ENCODE measurements at places on chromosomes 16 and 17.

DNA sequence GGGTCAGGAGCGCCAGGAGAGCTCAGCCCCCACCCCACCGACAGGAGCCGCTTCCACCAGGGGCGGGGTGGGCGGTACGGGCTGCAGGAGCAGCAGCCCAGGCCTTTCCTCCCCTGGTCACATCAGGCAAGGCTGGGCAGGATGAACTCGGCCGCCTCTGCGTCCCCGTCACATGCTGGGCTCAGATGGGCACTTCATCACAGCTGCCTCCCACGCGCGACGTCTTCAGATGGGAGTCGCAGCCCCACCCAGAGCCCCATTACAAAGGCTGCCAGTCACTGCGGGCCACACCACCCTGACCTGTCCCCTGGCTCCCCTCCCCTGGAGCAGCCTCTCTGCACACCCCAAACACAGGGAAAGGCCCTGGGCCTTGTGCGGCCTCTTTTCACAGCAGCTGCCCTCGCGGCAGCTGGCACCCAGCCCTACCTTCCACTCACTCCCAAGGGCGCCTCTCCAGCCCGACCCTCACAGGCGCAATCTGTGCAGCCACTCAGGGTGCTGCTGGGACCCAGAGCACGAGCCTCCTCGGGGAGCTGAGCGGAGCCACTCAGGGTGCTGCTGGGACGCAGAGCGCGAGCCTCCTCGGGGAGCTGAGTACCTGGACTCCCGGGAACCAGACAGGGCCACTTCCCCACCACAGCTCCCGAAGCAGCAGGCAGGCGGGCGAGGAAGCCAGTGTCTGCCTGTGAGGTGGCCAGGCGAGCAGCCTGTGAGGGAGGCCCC, 4.7 kb downstream of the ZNF598 start:
- DNase-seq = no peak

GRCh38 chr16:3175157-3176093, 12.6 kb upstream of the OR1F1 start:
- DNase-seq = no peak

DNA sequence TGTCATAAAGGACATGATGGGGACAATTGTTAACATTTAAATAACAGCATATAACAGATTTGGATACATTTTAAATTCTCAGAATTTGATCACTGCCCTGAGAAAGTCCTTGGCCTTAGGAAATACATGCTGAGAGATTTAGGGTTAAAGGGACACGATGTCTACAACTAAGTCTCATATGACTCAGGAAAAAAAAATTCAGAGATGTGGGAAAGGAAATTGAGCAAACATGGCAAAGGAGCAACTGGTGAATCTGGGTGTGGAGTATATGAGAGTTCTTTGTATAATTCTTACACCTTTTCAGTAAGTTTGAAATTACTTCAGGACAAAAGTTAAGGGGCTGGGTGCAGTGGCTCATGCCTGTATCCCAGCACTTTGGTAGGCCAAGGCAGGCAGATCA, 18.2 kb downstream of the MPP3 start:
- DNase-seq = no peak

- DNase-seq = no peak
Measured at GRCh38 chr16:77069929-77070328, 121.1 kb upstream of the MON1B start.

DNA sequence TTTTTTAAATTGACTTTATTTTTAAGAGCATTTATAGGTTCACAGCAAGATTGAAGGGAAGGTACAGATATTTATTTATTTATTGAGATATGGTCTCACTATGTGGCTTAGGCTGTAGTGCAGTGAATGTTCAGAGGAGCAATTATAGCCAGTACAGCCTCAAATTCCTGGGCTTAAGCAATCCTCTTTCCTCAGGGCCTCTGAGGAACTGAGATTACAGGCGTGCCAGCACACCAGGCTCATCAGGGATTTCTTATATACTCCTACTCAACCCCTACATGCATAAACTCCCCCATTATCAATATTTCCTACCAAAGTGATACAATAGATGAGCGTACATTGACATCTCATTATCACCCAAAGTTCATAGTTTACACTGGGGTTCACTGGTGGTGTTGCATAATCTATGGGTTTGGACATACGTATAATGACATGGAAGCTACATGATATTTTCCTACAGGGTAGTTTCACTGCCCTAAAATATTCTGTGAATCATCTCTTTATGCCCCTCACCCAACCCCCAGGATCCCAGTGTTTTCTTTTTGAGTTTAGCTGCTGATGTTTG, 33.5 kb downstream of the HS3ST3B1 start:
- no peak for DNase-seq

DNA sequence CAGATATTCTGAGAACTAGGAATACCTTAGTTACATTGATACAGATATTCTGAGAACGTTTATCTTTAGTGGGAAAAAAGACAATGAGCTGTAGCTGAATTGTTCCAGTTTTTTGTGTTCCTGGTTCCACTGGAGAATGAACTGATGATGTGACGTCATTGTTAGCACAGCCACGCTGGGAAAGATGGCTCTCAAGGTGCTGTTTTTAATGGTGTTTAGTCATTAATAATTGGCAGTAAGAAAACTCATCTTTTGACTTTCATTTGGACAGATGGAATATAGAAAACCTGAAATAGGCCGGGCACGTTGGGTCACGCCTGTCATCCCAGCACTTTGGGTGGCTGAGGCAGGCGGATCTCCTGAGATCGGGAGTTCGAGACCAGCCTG, 10.4 kb downstream of the FOXK2 start:
- DNase-seq = no peak

GRCh38 chr17:73562896-73563295, 81.3 kb downstream of the SDK2 start:
- no peak for DNase-seq

GRCh38 chr17:1089915-1090314, 89.9 kb downstream of the ABR start:
- DNase-seq = no peak

GRCh38 chr17:77604301-77604972, 354.1 kb upstream of the TNRC6C start:
- DNase-seq = no peak

GRCh38 chr17:17170346-17170985, 35.7 kb downstream of the PLD6 start:
- DNase-seq = no peak

- DNase-seq = peak; percentile 92
Measured at GRCh38 chr17:7023576-7024401, 939 bp downstream of the BCL6B start.

- DNase-seq = no peak
Measured at GRCh38 chr16:66457888-66458287, 30.8 kb downstream of the BEAN1 start.

GRCh38 chr16:81618187-81618586, 160.9 kb upstream of the PLCG2 start:
- DNase-seq = no peak

GRCh38 chr17:10243883-10244844, 45.8 kb upstream of the GAS7 start:
- no peak for DNase-seq

- DNase-seq = no peak
Measured at GRCh38 chr17:68870161-68870826, 84.9 kb downstream of the ABCA8 start.

DNA sequence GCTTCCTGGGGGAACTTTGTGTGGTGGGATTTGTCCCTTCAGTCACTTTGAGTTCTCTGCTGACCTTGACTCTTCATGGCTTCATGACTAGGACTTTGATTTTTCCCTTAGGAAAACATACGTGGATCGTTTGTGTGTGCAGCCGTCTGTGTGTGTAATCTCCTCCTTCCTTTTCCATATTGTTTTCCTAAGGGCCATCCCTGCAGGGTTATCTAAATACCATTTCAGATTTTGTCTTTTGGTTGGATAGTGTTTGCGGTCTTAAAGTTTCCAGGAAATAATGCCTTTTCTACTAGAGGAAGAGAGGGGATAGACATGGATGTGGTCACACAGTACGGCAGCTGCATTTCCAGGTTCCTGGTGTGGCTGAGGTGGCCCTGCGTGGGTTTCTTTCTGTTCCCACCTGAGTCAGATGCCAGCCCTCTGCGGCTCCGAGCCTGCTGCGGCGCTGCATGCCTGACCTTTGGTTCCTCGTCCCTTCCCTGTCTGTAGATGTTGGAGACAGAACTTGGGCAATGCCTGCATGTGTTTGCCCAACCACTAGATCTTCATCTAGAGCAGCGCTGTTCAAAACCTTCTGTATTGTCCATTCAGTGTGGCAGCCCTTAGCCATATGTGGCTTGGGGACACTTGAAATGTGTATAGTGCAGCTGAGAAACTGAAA, 72.0 kb upstream of the LGALS9 start:
- DNase-seq = no peak

DNA sequence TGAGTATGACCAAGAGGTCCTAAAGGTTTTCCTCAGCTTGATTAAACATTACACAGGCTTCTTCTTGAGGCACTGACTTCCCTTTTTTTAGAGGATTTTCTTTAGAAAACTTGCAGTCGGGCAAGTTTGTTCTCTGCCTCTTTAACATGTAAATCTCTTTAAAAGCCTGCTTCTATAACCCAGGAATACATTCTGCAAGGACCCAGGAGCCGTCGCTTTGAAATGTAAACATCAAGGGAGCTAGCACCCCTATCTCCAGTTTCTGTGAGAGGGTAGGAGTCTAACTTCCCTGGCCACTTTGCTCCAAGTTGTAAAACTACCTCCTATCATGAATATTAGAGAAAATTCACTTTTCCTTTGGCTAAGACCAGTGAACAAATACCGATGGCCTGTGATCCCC, 201.5 kb upstream of the CPHXL start:
- DNase-seq = no peak

DNA sequence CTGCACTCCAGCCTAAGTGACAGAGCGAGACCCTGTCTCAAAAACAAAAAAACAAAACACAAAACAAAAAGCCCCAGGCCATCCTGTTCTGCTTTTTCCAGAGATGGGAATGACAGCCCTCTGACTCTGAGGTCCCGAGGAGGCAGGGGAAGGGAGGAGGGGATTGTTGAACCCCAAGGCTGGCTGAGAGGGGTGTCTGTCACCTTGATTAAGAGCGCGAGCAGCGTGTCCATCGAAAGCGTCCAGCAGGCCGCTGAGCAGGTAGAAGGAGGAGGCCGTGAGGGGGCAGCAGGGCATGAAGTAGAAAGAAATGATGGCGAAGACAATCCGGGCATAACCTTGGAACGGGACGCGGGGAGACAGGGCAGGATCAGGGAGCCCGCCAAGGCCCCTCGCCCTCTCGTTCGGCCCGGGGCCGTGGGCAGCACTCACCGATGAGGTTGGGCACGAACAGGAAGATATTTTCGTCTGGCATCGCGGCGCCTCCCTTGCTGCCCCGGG, 593 bp downstream of the CDIPT start:
- no peak for DNase-seq

- DNase-seq = no peak
Measured at GRCh38 chr17:69047368-69048263, 13.1 kb downstream of the ABCA9 start.

GRCh38 chr17:17667947-17668346, 13.3 kb upstream of the RAI1 start:
- DNase-seq = no peak

DNA sequence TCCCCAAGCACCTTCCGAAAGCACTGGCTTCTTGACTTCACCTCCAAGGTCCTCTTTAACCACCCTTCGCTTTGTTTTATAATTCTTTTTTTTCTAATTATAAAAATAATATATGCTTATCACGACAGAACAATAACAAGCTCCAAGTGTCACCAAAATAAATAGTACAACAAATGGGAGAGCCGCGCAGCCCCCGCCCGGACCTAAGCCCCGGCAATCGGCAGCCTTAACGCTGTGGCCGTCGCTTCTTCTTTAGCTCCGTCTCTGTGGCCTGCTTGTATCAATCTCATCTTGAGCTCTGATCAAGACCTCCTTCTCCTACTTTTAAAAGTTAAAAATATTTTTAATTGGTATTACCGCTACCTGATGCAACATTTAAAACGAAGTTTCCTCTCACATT, 42.7 kb downstream of the CYB5D2 start:
- DNase-seq = no peak

DNA sequence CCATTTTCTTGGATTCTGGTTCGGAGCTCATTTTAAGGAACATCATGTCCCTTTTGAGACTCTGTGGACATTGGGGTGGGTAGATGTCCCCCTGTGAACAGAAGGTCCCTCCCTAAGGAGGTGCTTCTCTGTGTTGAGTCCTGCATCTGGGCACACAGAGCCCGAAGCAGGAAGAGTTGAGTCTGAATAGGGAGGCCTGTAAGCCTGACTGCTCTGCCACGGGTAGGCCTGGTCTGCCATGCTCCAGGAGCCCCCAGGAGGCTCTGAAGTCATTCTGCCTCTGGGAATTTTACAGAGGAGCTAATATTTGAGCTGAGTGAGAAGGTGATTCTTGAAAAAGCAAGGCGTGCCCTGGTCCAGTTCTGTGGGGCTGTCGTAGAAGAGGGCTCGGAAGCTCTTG, 50.6 kb downstream of the TENT4B start:
- no peak for DNase-seq

DNA sequence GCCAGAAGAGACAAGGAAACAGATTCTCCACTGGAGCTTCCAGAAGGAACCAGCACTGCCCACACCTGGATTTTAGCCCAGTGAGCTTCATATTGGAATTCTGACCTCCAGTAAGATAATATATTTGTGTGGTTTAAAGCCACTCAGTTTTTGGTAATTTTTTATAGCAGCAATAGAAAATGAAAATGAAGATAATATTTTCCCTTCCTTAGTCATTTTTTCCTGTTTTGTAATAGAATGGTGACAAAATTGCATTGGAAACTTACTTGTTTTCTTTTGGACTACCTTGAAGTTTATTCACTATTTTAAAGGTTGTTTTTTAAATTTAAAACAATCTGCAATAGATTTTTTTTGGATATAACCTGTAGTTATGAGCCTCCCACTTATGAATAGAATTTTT, 29.8 kb upstream of the IRF8 start:
- no peak for DNase-seq

- no peak for DNase-seq
Measured at GRCh38 chr17:48002266-48002915, 31.5 kb downstream of the CDK5RAP3 start.

- no peak for DNase-seq
Measured at GRCh38 chr17:64625541-64625940, 36.6 kb downstream of the SMURF2 start.
